Left renal pelvis (tissue), 4 donors: ENCODE measurements at places on chromosomes 7 and 10. TPM values are rescaled to one million over a fixed set of nuclear protein-coding genes. Genes with fewer than 3 reads are reported as not detected.

GRCh38 chr7:128961030-128961659 is 23.4 kb downstream of the IRF5 start:
- no peak for DNase-seq

DNA sequence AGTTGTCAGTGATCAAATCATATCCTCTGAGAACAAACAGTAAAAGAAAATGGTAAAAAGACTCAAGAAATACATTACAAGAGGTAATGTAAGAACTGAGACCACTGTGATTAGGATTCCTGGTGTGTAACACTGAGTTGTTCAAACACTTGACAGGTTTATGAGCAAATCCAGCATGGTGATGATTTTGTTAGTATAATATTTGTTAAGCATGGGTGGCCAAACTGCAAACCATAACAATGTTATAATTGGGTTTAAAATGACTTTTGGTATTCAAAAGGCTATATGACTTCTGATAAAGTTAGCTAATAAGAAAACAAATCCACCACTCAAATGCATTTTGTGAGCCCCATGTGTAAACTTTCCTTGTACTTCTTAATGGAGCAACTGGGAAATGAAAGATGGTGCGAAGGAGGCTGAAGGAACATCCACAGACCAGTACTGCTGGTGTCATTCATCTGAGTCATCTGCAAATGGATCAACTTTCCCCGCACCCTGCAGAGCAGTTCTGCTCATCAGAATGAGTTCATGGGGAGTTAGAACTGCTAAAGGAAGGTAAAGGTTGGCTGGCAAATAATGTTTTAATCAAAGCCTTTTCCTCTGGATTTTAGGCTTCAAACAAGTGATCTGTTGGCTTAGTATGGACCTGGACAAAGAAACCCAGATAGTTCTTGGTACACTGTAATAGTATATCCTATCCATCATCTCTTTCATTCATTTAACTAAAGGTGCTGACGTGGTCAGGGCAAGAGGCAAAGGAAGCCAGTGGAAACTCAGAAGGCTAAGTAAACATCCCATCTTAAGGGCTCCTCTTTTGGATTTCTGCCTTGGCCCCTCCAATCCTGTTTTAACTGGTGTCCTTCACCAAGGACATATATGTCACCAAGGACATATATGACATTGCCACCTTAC is 45.0 kb downstream of the AFAP1L2 start:
- no peak for DNase-seq

- DNase-seq: no peak
Measured at GRCh38 chr7:35776686-35777085, 24.2 kb upstream of the SEPTIN7 start.

DNA sequence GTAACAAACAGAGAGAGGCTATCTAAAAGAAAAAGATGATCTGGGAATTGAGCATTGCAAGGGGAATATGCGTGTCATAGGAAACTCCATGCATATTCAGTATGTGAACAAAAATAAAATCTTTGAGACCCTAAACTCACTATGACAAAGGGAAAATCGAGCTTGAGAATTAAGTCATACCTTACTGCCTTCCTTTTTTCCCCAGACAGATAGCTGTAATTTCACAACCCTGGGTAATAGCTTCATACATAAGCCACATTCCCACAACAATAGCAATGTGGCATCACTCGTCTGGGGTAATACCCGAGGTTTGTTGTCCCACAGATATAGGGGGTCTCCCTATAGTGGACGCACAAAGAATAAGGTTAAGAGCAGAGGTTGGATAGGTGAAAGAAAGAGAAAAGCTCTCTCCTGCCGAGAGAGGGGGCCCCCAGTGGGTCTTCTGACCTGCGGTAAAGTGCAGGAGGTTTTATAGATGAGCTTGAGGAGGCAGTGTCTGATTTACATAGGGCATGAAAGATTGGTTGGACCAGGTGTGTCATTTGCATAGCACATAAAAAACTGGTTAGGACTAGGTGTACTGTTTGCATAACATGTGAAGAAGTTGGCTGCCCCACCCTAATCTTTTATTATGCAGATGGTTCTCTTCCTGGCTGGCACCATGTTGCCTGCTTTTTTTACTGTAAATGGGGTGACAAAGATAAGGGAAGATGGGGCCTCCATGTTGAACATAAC is 11.6 kb downstream of the CYP3A43 start:
- DNase-seq: no peak

The CREM gene
- polyA plus RNA-seq: 40.9 TPM

- no peak for DNase-seq
Measured at GRCh38 chr7:17227766-17228490, 70.5 kb upstream of the AHR start.

The NPC1L1 gene
- polyA plus RNA-seq: 3.2 TPM

DNA sequence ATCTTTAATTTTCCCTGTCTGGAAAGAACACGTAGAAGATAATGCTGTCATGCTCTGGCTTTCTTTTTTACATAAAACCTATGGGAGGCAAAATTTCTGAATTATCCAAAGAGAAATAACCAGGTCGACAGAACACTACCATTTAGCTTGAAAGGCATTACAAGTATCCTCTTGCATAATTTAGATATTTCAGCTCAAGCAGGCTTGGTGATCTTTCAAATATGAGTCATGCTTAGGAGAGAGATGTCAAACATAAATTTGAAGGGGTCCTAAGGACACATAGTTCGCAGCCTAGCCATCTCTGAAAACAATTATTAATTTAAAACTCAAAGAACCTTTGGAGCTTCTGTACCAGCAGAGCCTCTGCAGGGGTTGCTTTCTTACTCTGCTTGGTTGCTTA is 100.9 kb downstream of the FAS start:
- no peak for DNase-seq

The DKK1 gene
- polyA plus RNA-seq: 24.8 TPM

- no peak for DNase-seq
Measured at GRCh38 chr10:131129544-131129943, 182.0 kb downstream of the TCERG1L start.

The C10orf67 gene
- polyA plus RNA-seq: 1.9 TPM

- no peak for DNase-seq
Measured at GRCh38 chr10:123297175-123297574, 143.0 kb downstream of the BUB3 start.
